ENCODE measurements at places on chromosomes 1 and 21.

DNA sequence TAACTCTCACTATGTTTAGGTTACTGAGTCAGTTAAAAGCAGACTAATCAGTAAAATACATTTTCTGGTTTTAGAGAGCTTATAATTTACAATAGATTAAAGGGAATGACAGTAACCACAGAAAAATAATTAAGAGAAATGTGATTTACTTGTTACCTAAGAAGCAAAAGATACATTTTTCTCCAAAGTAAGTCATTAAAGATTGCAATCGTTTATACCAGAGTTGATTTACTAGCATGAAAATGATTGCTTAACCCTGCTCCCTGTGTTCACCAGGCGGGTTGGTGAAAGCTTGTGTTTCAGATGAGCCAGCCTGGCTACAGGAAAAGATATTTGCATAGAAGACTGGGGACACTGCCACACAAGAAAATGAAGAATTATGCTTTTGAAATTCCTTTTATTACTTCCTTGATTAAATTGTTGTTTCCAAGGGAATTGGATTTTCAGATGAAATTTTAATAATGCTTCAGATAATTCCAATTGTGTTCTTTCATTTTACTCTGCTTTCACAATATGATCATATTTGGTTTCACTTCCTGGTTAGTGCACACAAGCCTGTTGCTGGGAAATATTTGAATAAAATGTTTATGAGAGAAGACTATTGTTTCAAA, 27.9 kb downstream of the LRRC8B start:
- DNase-seq, result no peak

- no peak for DNase-seq
Measured at GRCh38 chr1:30414851-30415165, 308.6 kb downstream of the MATN1 start.

- DNase-seq, result peak; percentile 2
Measured at GRCh38 chr1:14242123-14242522, 356.4 kb upstream of the KAZN start.

DNA sequence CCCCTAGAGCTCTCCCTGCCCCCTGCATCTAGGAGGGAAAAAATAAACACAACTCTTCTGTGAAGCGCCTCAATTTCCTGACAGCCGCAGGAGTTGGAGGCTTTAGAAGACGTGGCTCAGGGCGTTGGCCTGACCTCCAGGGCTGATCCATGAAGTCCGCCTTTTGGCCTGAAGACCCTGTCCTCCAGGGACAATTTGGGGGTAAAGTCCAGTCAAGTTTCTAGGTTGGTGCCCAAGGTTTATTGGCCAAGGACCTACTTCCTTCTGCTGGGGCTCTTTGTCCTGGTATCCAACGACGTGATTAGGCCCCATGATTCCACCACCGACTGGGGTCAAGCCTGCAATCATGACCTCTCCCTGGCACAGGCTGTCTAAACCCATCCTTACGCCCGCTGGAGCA, 54.9 kb downstream of the PTPRF start:
- DNase-seq, result no peak

- DNase-seq, result no peak
Measured at GRCh38 chr1:44685881-44686280, 11.4 kb downstream of the ARMH1 start.

Data from astrocyte of the cerebellum (primary cell).